NCI-H1930 (cell line): ENCODE measurements at places on chromosomes 16 and 17.
A peak's percentile ranks its signal among the peaks of the same experiment; 100 is the strongest.

- DNase-seq, result no peak
Measured at GRCh38 chr16:4846503-4846900, 586 bp downstream of the GLYR1 start.

- DNase-seq, result no peak
Measured at GRCh38 chr17:76385892-76386786, 1.7 kb downstream of the SPHK1 start.

DNA sequence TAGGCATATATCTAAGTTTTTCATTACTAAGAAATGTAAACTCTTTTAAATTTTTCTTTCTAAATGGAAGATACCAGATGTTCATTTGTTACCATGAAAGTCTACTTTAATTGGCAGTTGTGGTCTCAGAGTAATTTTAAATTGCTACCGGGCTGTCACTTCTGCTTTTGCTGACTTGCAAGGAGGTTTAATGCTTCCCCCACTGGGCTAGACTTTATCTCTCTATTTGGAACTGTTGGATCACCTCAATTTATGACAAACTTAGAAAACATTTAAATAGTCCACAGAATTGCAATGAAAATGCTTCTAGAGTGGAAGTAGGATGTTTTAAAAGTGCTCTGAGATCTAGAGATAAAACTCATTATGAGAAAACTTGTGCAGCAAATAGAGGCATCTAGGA lies 479.8 kb upstream of the GOT2 start:
- DNase-seq, result no peak

- DNase-seq, result no peak
Measured at GRCh38 chr17:55285340-55286301, 20.9 kb downstream of the HLF start.

GRCh38 chr17:59433586-59433985 lies 102.1 kb downstream of the YPEL2 start:
- no peak for DNase-seq

DNA sequence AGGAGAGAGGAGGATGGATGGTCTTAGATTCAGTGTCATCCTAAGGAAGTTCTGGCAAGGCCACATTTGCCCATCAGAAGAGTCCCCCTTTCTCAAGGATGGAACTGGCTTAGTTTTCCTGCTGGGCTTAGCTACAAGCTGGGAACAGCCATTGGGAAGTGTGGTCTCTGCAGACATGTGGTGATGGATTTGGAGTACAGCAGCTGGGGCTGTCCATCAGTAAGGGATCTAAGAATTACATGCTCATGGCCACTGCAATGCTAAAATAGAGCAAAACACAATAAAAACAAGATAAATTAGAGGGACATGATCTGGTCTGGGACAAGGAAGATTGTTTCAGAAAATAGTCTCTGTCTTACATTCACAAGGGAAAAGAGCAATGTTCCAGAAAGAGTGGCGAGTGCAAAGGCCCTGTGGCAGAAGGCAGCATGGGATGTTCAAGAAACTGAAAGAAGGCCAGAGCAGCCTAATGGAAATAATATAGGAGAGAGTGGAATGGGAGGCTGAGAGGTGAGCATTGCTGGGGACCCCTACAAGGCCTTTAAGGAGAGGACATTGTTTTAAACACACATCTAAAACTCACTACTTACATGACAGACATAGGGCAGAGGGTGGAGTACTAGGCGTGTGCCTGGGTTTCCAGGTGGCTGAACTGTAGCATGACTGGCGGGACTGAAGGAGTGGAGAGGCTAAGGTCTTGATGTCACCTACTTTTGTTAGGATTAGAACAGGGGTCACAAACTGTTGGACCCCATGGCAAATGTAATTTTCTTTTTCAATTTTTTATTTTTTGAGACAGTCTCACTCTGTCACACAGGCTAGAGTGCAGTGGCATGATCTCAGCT lies 17.0 kb upstream of the TOX3 start:
- no peak for DNase-seq

GRCh38 chr16:68037841-68038597 lies 14.9 kb downstream of the DUS2 start:
- no peak for DNase-seq

- peak; percentile 74 for DNase-seq
Measured at GRCh38 chr17:75848523-75849278, 4.5 kb upstream of the UNC13D start.

GRCh38 chr17:80427366-80428282 lies 12.7 kb downstream of the ENDOV start:
- no peak for DNase-seq

DNA sequence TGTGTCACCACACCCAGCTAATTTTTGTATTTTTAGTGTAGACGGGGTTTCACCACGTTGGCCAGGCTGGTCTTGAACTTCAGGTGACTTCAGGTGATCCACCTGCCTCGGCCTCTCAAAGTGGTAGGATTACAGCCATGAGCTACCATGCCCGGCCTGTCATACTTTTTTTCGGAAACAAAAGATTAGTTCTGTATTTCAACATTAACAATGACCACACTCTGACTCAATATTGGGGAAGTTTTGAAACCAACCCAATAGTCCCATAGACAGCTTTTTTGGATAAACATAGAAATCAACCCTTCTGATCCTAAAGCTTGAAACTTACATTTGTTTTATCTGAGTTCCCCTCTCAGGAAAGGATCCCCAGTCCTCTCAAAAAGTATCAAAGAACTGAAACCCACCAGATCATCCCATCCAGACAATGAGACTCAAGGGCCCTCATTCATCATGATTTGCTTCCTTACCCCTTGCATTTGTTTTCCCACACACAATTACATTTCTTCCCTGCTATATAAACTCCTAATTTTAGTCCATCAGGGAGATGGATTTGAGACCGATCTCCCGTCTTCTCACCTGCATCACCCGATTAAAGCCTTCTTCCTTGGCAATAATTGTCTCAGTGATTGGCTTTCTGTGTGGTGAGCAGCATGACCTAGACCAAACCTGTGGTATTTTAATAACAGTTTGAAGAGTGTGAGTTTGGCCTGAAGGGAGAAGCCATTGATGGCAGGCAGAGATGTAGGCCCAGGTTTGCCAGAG lies 7.2 kb upstream of the AGRP start:
- no peak for DNase-seq

DNA sequence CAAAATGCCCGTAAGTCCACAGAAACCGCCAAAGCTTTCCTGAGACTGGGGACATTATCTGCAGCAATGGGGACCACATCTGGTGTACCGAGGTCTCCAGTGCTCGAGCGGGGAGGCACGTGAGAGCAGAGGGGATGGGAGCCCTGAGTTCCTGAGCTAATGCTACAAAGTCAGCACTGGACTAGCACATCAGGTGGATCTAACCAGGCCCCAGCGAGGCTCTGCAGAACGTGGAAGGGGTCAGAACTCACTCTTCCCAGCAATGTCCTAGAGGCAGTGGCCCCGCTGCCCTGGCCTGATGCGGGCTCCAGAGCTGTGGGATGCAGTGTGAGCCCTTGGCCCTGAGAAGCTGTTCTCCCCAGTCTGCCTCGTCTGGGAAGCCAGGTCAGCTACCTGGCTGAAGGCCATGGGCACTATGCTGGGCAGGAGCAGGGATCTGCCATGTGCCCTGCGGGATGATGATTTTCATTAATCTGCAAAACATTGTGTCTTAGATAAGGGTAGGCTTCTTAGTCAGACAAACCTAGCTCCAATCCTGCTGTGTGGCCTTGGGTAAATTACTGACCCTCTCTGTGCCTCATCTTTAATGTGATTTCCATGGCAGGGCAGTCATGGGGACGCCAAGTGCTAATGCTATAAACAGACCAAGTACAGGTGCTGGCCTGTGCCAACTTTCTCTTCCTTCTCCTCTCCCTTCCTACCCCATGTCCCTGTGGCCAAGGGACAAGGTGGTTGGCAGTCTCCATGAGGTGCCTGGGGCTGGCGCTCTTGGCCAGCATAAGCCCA lies 40.1 kb upstream of the SLC38A10 start:
- no peak for DNase-seq

DNA sequence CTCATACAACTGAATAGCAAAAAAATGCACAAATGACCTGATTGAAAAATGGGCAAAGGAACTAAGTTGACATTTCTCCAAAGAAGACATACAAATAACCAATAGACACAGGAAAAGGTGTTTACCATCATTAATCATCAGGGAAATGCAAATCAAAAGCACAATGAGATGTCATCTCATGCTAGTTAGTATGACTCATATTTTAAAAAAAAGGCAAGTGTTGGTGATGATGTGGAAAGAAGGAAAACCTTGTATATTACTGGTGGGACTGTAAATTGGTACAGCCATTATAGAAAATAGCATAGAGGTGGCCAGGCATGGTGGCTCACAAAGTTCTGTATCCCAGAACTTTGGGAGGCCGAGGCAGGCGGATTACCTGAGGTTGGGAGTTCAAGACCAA lies 232.5 kb upstream of the ZFHX3 start:
- no peak for DNase-seq

GRCh38 chr17:61314368-61315078 lies 85.1 kb upstream of the TBX2 start:
- no peak for DNase-seq

DNA sequence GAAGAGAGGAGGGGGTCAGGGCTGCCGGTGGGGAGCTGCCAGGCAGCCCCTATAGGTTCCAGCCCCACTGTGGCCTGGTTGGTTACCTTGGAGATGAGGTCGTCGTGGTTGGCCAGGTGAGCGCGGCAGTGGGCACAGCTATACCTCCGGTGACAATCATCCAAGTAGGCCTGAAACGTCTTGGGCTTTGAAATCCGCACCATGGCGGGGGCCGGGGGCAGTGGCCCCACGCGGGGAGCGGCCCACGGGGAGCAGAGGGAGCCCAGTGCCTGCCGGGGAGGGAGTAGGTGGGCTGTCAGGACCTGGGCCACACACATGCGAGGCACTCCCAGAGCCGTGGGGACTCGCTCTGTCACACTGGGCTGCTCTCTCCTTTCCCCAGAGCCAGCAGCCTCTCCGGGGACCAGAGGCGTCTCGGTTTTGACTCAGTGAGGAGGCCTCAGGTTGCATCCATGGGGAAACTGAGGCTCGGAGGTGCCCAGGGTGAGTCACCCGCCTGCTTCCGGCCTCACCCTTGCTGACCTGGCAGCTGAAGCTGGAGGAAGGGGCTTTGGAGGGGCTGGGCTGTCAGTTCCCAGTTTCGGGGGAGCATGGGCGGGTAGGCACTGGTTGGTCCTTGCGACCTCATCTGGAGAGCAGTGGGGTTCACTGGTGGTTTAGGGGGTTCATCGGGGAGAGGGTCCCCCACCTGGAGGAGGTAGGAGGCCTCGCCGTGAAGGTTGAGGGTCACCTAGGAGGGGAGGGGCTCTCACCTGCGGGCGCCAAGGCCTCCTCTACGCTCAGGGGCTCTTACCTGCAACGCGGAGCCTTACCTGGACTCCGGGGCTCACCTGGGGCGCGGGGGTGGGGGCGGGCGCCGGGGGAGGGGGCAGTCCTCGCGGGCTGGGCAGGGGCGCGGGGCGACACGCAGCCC lies 591 bp downstream of the YPEL3 start:
- no peak for DNase-seq

GRCh38 chr16:88479793-88480760 lies 27.0 kb downstream of the ZFPM1 start:
- no peak for DNase-seq

- DNase-seq, result no peak
Measured at GRCh38 chr17:12519956-12520594, 145.6 kb upstream of the MYOCD start.

DNA sequence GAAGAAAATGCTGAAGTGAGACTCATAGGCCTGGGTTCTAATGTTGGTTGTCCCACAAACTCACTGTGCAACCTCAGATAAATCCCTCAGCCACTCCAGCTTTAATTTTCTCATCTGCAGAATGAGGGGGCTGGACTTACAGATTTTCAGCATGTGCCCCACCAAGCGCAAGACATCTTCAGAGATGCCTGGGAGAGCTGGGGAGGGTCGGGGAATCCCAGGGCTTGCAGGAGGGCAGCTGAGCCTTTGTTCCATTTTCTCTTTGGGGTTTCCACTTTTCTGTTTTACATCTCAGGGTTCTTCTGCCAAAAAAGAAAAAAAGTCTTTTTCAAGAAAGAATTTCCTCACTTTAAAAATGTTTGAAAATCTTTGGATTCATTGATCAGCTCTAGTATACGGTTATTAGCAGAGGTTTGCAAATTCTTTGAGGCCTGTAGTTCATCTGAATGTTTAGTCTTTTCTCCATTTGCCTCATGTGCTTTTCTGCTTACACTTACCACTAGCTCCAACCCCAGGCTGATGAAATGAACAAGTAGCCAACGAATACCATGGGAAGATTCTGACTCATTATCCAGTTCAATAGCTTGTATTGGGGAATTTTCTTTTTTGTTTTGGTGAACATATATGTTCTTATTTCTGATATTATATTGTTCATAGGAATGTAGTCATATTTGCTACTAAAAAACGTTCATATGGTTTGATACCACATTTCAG lies 56.4 kb downstream of the CHD9 start:
- DNase-seq, result no peak

GRCh38 chr17:72743037-72743467 lies 349.4 kb downstream of the SLC39A11 start:
- no peak for DNase-seq

DNA sequence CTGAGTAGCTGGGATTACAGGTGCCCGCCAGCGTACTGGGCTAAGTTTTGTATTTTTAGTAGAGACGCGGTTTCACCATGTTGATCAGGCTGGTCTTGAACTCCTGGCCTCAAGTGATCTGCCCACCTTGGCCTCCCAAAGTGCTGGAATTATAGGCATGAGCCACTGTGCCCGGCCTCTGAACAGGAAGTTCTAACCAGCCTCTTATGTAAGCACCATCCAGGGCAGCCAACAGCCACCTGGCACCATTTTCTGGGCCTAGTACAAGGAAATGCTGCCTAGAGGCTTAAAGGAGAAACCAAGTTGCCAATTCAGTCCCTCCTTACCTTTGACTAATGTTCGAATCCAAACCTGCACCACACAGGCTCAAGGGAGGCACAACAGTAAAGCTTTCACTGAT lies 8.5 kb upstream of the SLC39A11 start:
- DNase-seq, result no peak
